Activated T-helper 1 cell treated with anti-CD3 and anti-CD28 coated beads, Interleukin-12 subunit alpha, Interleukin-12 subunit beta, Interleukin-2, Interleukin-4 antibody, amounts not matched to agents 30 ng/mL and 10 ng/mL and 1 ng/mL, durations not matched to agents 14 hours and 24 hours and 36 hours (primary cell): ENCODE measurements at places on chromosomes 3 and 15. TPM values are rescaled to one million over a fixed set of nuclear protein-coding genes. Genes with fewer than 3 reads are reported as not detected.

Gene CLDN11
- not detected in 2 replicates for total RNA-seq

Gene C2CD4A
- 0.13 and 0.17 TPM in 2 replicates for total RNA-seq

Gene CNTN3
- total RNA-seq = not detected in 2 replicates

Gene KLHL40
- total RNA-seq = not detected in 2 replicates

Gene KBTBD13
- not detected in 2 replicates for total RNA-seq

Gene PAQR5
- total RNA-seq = 0.12 TPM in 1 of 2 replicates, not detected in the other

Gene RPUSD2
- total RNA-seq = 19.5 and 22.6 TPM in 2 replicates

Gene TRAIP
- 26.5 and 27.9 TPM in 2 replicates for total RNA-seq

Gene FAM107A
- not detected in 2 replicates for total RNA-seq

Gene NR2E3
- not detected in 2 replicates for total RNA-seq

Gene GOLGA8G
- total RNA-seq = not detected in 2 replicates

Gene HIGD2B
- total RNA-seq = 0.29 TPM in 1 of 2 replicates, not detected in the other

Gene GP9
- not detected in 2 replicates for total RNA-seq

Gene TNFSF10
- 119 and 123 TPM in 2 replicates for total RNA-seq

Gene DUOXA2
- not detected in 2 replicates for total RNA-seq

Gene CPNE9
- 0.93 TPM in 1 of 2 replicates, not detected in the other for total RNA-seq

Gene CYP1A2
- total RNA-seq = not detected in 2 replicates

Gene FOXB1
- total RNA-seq = 1.2 and 1.3 TPM in 2 replicates

Gene DISP2
- total RNA-seq = 0.02 and 0.54 TPM in 2 replicates

Gene KCNAB1
- not detected in 2 replicates for total RNA-seq

Gene CPA3
- total RNA-seq = not detected in 2 replicates

Gene CPNE4
- 0.10 TPM in 1 of 2 replicates, not detected in the other for total RNA-seq

Gene ISG20
- total RNA-seq = 31.2 and 34.9 TPM in 2 replicates

Gene CHL1
- total RNA-seq = not detected in 2 replicates

Gene RSL24D1
- 111 and 116 TPM in 2 replicates for total RNA-seq

Gene LINGO1
- total RNA-seq = not detected in 2 replicates

Gene CPN2
- not detected in 2 replicates for total RNA-seq

Gene ZNF501
- total RNA-seq = 1.5 and 1.6 TPM in 2 replicates

Gene GOLGA6D
- not detected in 2 replicates for total RNA-seq

Gene GPR27
- 0.70 and 1.3 TPM in 2 replicates for total RNA-seq

Gene ADGRG7
- total RNA-seq = not detected in 2 replicates
